Uterus (tissue), 4 donors: ENCODE measurements at places on chromosomes 6 and 20.

GRCh38 chr20:47133809-47134456, 222.6 kb downstream of the ZMYND8 start:
- DNase-seq: no peak

- DNase-seq: no peak
These were observed 11.1 kb upstream of the SERINC1 start for GRCh38 chr6:122482750-122483080.

DNA sequence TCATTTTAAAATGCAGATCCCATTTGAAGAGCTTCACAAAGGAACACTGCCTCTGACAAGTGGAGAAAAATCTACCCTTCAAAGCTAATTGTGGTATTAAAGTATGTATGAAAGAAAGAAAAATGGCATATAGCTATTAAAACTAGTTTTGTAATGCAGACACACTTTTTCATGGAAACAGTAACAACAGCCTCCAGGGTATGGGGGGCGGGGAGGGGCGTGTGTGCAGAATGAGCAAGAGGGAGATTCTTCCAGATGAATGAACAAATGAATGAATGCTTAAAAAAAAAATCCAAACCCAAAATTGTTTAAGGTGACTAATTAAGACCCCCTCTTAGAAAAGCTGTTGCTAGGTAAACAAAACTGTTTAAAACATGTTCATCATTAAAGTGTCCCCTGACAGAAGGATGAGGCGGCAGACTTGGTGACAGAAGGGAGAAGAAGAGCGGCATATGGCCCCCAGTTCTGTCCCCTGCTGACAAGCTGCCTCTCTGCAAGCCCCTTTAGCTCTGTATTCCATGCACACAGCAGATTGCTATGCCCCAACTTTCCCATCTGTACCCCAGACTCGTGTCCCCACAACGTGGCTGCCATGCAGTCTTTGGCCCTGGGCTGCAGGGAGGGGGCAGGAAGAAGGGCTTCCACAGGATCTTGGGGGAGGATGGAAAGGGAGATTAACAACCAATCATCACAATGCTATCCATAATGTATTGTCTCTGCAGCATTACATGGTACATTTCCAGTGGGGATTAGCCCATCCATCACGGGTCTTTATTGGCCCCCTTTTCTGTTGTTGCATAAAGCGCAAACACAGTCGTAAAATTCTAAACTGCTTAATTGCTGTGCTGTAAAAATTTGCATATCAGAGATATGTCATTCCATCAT, 108.4 kb upstream of the OLIG3 start:
- no peak for DNase-seq

DNA sequence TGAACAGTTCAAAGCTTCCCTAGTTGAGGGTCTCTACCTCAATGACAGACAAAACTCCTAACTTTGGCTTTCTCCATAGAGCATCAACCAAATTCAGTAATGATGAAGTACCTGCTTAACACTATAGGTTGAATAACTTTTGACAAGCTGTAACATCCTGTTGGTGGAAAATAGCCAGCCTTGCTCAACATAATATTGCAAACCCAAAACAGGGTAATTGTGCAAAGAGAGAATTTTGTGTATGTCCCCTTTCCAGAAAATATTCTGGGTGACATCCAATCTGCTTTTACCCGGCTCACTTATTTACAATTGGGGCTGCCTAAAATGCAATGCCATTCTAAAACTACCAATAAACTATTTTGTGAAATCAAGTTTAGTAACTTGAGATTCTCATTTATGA, 72.8 kb downstream of the ATXN1 start:
- DNase-seq: no peak

GRCh38 chr6:155889410-155889809, 433.8 kb upstream of the NOX3 start:
- DNase-seq: no peak

GRCh38 chr20:53592992-53593465, 610 bp downstream of the ZNF217 start:
- DNase-seq: peak; percentile 46

DNA sequence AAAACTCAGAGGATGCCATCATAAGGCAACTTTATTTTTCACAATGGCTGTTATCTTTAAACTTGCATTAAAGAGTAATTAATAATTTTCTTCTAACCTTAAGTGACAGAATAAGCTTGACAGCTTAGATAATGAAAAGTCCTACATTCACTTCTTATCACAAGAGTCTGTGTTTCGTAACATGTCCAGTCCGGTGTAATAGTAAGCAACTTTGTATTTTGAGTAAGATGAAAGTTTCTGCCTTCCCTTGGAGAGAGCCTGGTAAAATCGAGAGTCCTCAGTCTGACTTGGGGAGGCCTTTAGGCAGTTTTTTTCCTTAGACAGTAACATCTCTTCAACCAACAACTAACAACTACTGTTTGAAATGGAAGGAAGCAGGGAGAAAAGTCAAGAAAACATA, 195.6 kb downstream of the GRM1 start:
- no peak for DNase-seq

DNA sequence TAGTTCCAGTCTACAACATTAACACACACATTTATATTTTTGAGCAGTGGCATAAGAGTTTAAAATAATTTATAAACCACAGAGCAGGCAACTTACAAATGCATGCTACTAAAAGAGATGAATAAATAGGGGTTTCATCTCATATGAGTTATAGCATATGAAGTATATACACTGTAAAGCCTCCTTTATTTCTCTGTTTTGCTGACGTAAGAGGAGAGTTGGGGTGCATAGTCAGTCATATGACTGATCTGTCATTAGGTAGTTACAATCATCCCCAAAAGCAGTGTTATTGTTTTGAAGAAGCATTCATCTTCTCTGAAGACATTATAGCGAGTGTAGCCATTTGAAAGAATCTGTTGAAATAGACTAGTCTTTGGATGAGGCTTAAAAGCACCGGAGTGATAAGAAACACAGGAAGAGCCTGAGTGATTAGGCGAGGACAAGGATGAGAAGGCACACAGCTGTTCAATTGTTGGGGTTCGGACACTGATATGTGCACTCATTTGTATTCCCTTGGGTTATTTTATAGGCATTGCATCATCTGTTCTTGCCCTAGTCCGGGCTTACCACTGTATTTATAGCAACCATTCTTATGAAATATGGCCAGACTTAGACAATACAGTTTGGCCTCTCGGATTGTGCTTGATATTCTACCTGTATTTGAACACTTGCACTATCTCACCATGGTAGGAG, 325.7 kb downstream of the SAMD5 start:
- no peak for DNase-seq
